ENCODE measurements at places on chromosomes 7 and 10.

DNA sequence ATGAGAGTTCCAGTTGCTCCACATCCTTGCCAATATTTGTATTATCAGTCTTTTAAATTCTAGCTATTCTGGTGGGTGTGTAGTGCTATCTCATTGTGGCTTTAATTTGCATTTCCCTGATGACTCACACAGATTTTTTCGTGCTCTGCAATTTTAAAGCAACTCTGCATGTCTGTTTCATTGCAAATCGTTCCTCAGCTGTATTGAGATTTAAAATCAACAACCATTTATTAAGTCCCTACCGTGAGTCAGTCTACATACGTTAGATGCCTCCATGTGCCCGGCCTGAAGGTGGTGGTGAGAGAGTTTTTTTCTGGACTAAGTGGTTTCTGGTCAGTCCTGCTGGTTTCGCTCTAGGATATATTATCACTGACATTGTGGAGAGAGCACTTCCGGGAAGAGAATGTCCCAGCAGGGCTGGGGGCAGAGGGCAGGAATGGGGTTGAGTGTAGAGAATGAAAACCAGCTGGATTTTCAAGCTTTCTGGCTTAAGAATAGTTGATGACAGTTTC is 8.4 kb upstream of the HYCC1 start:
- DNase-seq: no peak

- DNase-seq: peak; percentile 29
These were observed 64.3 kb downstream of the HOXA1 start for GRCh38 chr7:27031289-27032172.

GRCh38 chr7:29622335-29623265 is 59.0 kb downstream of the PRR15 start:
- no peak for DNase-seq

DNA sequence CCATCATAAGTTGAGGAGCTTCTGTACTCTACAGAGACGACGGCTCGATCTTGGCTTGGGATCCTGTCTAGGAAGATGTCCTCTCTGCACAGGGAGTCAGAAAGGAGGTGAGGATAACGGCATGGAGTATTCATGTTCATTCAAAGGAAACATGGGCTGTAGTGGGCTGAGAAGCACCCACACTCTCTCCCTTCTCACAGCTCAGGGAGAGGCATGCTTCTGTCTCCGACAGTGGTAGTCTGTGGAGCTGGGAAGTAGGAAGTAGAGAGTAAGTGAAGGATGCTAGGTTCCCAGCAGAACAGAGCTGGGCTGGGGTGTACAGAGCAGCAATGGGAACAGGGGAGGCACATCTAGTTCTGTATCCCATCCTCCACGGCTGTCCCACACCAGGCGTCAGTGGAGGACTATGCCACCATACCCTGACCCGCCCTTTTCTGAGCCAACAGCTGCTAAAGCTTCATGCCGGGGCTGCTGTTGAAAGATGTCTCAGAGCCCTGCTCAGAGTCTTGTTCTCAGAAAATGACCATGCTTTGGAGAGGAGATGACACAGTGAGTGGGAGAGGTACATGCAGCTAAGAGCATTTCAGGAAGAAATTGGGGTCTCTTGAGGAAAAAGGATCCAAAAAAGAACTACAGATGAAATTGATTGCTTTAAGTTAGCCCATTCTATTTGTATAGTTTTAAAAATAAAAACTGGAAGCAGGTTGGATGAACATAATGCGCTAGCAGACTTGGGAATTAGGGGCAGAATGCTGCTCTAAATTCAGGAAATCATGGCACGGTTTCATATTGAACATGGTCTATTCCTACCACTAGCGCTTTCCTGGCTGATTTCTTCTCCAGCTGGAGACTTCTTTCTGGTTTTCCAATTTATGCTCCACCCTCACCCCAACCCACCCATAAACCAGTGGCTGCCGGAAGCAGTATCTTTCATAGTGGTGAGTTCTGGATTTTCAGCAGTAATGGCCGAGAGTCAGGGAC is 138.6 kb downstream of the CHN2 start:
- no peak for DNase-seq

DNA sequence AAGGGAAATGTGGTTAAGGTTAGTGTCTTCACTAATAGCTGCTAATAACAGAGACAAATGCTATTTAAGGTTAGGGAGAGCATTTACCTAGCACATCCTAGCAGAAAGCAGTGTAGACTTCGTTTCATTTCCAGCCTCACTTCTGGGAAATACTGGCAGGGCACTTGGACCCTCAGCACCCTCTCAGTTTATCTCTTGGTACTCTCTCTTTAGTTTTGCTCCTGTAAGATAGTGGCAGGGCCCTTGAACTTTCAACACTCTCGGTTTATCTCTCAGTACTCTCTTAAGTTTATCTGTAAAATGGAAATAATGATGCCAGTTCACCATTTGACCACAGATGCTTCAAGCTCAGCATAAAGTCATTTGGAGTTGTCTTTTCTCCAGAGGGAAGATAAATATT is 118.4 kb downstream of the MBL2 start:
- no peak for DNase-seq

- DNase-seq: no peak
These were observed 15.7 kb upstream of the FOXL3 start for GRCh38 chr7:274266-274665.

DNA sequence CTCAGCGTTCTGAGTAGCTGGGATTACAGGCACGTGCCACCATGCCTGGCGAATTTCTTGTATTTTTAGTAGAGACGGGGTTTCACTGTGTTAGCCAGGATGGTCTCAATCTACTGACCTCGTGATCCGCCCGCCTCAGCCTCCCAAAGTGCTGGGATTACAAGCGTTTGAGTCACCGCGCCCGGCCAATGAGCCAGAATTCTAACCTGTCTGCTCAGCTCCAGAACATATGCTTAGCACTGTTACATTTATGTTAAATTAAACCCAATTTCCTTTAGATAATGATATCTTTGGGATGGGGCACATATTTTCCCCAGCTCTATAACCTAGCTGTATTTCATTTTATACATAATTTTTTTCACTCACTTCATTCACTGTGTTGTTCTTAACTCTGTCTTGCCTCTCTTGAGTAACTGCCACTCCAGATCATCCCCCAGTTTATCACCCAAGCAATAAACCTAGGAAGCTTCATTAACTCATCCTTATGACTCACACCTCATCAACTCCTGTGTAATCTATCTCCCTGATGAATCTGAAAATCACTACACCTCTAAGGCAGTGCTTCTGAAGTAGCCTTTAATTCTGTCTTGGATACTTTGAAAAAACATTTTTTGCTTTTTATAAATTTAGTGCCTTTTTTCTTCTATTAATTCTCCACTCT is 559.7 kb upstream of the ZWINT start:
- no peak for DNase-seq

DNA sequence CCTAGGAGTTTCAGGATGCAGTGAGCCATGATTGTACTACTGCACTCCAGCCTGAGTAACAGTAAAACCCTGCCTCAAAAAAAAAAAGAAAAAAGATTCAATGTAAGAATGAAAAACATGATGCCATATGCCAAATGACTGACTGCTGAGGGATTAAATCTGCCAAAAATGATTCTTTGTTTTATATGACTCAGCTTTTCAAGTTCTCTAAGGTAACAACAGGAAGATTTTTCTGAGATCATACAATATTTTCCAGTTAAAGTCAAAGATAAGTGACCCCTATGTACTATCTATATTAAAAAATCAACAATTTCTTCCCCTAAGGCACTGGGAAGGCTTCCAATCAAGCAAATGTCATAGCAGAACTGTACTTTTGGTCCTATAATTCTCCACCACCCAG is 271.2 kb upstream of the IMMP2L start:
- no peak for DNase-seq

DNA sequence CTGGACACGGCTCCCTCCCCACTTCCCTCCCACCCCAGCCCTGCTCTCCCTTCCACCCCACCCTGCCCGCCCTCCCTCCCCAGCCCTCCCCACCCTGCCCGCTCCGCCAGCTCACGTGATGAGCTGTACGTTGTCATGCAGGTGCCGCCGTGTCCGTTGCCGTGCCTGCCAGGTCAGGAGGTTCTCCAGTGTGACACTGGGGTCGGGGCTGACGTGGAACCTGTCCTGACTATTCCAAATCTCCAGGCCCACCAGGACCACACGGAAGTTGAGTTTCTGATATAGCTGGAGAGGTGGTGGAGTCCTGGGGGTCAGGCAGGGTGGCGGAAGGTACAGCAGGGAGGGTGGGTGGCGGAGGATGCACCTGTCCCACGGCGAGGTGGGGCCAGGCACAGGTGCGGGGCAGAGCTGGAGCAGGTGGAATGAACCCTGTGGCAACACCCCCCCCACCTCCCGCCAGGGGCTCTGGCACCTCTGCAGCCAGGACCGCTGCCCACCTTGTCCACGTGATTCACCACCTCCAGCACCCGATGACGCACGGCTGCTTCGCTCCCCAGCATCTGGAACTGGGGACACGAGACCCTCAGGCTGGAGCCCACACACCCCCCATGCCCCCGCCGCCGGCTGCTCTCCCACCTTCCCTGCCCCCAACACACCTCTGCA is 4.2 kb downstream of the ADAM8 start:
- no peak for DNase-seq

GRCh38 chr7:67983486-67983885 is 986.9 kb downstream of the TYW1 start:
- DNase-seq: no peak

- DNase-seq: no peak
These were observed 957 bp upstream of the ANKRD2 start for GRCh38 chr10:97571622-97572021.

- DNase-seq: no peak
These were observed 87.5 kb downstream of the PPP1R3C start for GRCh38 chr10:91545384-91545783.

DNA sequence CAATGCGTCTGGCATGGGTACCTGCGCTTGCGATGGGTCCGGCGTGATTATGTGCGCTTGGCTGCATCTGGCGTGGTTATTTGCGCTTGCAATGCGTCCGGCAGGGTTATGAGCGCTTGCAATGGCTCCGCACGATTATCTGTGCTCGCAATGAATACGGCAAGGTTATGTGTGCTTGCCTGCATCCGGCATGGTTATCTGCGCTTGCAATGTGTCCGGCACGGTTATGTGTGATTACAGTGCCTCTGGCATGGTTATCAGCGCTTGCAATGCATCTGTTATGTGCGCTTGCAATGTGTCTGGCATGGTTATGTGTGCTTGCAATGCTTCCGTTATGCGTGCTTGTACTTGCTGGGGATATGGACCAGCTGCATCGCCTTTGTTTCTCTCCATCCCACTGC is 37.7 kb downstream of the RBAK start:
- DNase-seq: no peak

DNA sequence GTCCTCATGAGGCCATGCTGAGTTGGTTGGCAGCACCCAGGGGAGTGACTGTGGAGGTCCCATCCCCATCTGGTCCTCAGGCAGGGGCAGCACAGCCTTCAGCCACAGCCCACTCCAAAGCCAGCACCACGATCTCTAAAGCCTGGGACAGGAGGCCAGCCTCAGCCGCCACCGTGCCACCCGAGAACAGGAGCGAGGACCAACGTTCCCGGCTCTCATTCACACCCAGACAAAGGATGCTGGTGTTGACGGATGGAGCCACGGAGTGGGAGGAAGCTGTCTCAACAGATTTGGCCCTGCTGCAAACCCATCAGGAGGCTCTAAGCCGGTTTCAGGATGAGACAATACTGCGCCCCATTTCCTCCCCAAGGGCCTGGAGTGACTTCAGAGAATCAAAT is 42.7 kb upstream of the PPP2R2D start:
- no peak for DNase-seq

DNA sequence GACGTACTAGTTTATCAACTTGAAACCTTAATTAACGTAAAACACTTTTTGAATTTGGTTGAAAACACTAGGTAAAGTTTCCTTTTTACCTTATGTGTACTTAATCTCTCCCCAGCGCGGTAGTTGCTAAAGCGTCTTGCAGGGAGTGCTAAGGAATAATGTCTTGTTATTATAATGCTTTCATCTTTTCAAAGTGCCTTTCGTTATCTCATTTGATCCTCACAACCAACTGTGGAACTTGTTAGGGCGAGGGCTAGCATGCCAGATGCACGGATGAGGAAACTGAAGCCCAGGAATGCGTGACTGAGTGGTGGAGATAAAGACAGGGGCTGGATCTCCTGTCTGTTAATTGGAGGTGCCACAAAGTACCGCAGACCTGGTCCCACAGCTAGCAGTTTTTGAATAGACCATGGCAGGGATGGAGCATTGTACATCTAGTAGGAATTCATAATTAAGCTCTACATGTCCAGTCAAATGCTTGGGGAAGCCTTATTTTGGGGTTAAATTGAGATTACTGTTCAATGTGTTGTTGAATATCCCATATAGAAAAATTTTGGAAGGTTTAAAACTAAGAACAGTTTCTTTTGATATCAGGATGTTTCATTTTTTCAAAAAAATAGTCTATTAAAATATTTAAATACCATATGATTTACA is 234.3 kb downstream of the SH2D4B start:
- DNase-seq: no peak

- DNase-seq: peak; percentile 30
These were observed 122.7 kb downstream of the MAD1L1 start for GRCh38 chr7:2109936-2110609.

GRCh38 chr10:131660427-131660826 is 240.4 kb upstream of the PPP2R2D start:
- no peak for DNase-seq

DNA sequence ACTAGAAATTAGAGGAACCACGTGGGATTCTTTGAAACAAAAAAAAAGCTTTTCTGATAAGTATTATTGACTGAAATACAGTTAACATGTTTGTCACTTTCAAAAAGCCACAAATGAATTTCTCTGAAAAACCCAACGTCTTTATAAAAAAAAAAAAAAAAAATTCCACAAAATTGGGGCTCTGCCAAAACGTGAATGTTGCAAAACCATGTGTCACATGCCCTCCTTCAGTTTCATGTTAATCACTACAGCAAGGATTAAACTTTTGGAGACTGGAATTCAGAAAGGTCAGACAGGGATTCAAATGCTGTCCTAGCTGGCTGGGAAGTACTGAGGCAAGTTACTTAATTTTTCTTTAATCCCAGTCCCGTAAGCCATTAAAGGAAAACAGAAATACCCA is 278.0 kb upstream of the KLF14 start:
- DNase-seq: no peak

DNA sequence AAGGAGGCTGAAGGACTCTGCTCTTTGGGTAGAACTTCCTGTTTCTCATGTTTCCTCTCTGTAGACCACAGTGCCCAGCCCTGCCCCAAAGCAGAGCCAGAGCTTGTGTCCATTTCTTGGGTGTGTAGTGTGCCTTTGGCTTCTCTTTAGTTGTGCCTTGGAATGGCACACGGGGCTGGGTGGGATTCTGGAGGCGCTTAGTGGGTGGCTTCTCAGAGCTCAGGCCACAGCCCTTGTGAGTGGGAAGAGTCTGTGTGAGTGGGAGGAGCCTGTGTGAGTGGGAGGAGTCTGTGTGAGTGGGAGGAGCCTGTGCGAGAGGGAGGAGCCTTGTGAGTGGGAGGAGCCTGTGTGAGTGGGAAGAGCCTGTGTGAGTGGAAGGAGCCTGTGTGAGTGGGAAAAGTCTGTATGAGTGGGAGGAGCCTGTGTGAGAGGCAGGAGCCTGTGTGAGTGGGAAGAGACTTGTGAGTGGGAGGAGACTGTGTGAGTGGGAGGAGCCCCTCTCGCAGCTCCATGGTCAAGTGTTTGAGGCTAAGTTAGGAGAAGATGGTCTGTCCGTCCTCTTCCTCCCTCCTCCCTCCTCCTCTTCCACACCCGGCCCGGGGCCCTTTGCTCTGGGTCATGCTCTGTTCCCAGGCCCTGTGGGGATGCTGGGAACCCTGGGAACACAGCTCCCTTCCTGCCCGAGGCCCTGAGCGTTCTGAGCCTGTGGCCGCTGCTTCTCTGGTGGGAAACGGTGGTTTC is 153.0 kb downstream of the GRK5 start:
- no peak for DNase-seq

GRCh38 chr10:83108565-83109333 is 1030.6 kb upstream of the GHITM start:
- no peak for DNase-seq

GRCh38 chr7:21579341-21580072 is 36.7 kb downstream of the DNAH11 start:
- no peak for DNase-seq
